ENCODE measurements at places on chromosomes 5 and 9.

DNA sequence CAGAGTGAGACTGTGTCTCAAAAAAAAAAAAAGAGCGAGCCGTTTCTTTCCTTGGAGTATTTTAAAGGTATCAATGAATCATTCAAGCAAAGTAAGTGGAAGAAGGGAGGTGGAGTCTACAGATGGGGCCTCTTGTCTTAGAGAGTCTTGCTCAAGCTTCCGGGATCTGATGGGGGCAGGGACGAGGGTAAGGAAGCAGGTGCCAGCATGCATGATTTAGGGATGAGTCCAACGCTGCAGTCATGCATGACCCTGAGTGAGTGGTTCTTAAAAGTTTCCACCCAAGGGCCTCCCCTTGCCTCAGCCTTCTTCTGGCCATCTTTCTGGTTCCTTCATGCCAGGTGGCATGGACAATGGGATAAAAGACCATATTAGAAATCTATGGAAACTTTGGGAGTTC, 79.6 kb downstream of the MYO10 start:
- no peak for DNase-seq

GRCh38 chr5:139676406-139676805, 28.3 kb downstream of the CXXC5 start:
- no peak for DNase-seq

- no peak for DNase-seq
These were observed 416.9 kb downstream of the RAB3C start for GRCh38 chr5:58999804-59000203.

- DNase-seq: peak; percentile 75
These were observed at the start of gene DNM1 for GRCh38 chr9:128203024-128203706. TSS of gene DNM1 (plus strand) at chr9:128203379. CDS start at chr9:128203471, 92 bp downstream.

- no peak for DNase-seq
These were observed 14.1 kb upstream of the NUP214 start for GRCh38 chr9:131111186-131111853.

- DNase-seq: no peak
These were observed 661.5 kb upstream of the NUDT12 start for GRCh38 chr5:104223885-104224773.

GRCh38 chr5:92567831-92568450, 1013.1 kb downstream of the NR2F1-AS1 start:
- DNase-seq: no peak

- no peak for DNase-seq
These were observed 69.6 kb upstream of the NR5A1 start for GRCh38 chr9:124576751-124577150.

Measured in activated naive CD8-positive, alpha-beta T cell treated with anti-CD3 and anti-CD28 coated beads, Interleukin-2, amount 50 U/mL, for 24 hours (primary cell).